Activated T-cell treated with anti-CD3 and anti-CD28 coated beads, Interleukin-2, amount 50 U/mL, for 72 hours (primary cell): ENCODE measurements at places on chromosomes 16 and 17. TPM values are rescaled to one million over a fixed set of nuclear protein-coding genes. Genes with fewer than 3 reads are reported as not detected.

DNA sequence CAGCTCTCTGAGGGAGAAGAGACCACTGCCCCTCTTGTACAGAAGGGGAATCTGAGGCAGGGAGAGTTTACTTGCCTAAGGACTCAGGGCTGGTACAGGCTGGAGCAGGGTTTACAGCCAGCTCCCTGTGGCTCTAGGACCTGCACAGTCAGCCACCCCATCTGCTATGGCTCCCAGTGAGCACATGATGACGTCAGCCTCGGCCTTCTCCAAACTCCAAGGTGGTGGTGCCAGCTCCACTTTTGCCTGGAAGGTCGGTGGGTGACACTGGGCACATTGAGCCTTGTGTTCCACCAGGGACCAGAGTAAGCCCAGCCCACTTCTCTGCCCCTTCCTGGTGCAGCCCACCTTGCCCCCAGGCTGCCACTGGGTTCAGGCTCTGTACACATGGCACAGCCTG, 202.2 kb downstream of the ENGASE start:
- no peak overlapping the region for H3K4me3 ChIP-seq
- no peak for DNase-seq
- H3K4me1 ChIP-seq, result no peaks in the 10 kb centered on the region
- no peaks in the 10 kb centered on the region for H3K36me3 ChIP-seq
- no peak overlapping the region for H3K27ac ChIP-seq

DNA sequence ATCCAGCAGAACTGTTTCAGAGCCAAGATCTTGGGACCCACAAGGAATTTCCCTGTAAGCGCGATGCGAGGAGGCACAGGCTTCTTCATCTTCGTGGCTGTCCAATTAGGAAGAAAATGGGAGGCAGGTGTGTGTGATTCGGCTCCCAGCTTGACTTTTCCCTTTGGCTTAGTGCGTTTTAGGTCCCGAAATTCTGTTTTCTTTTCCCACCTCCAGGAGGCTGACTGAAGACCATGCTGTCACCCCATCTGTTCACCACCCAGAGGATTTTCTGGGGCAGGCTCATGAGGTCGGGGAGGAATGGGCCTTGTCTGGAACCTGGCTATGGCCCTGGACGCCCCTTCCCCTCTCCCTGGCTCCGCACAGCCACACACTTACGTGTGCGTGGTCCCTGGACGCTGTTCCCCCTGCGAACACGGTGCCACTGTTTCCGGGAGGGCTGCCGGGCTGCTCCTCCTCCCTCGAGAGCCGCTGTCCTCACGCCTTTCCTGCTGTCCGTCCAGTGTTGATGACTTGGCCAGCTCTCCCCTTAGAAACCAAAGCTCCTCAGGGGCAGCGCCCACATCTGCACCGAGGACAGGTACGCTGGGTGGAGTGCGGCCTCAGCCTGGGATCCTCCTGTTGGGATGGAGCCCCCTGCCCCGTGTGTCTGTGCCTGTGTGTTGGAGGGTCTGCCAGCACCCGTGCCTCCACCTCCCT, 2.7 kb upstream of the PABPN1L start:
- no peak overlapping the region for H3K27ac ChIP-seq

DNA sequence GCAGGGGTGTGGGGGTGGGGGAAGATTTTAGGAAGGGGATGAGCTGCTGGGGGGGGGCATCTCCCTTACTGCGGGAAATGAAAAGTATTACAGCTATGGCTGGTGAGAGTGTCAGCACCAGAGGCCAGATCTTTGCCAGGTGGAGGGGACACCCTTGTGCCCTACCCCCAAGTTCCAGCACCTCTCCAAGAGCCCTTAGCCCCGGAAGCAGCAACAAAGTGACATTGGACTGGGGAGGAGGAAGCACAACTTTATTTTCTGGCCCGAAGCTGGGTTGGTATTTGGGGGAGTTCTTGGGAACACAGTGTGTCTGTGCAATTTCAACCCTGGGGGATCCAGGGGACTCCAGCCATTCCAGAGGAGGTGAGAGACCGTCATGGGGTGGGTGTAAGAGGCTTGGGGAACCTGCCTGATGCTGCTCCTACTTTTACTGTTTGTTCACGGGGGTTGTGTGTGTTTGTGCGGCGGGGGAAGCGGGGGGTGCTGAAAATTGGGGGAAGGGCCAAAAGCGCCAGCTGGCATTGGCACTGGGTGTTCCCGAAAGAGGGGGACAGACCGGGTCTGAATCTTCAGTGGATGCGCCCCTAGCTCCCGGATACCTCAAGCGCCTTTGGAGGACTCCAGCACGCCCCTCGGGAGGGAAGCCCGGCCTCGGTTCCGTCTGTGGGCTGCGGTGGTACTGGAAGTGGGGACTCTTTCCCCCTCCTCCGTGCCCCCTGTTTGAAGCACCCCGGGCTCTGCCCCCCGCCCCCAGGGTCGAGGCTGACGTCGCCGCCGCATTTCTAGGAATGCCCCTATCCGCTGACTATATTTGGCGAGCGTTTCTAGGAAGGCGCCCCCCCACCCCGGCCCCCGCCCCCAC, 230.3 kb downstream of the MRTFB start:
- peaks cover 26% of the 10 kb centered on the region for H3K4me1 ChIP-seq
- H3K27me3 ChIP-seq, result peaks cover 22% of the 10 kb centered on the region
- no peak overlapping the region for H3K27ac ChIP-seq
- DNase-seq, result peak; percentile 25

- H3K4me1 ChIP-seq, result peaks cover 22% of the 10 kb centered on the region
- peak overlapping the region; percentile 76 for H3K27ac ChIP-seq
- no peaks in the 10 kb centered on the region for H3K27me3 ChIP-seq
- DNase-seq, result no peak
Observed at GRCh38 chr16:9061358-9061813, 30.1 kb upstream of the HAPSTR1 start.

DNA sequence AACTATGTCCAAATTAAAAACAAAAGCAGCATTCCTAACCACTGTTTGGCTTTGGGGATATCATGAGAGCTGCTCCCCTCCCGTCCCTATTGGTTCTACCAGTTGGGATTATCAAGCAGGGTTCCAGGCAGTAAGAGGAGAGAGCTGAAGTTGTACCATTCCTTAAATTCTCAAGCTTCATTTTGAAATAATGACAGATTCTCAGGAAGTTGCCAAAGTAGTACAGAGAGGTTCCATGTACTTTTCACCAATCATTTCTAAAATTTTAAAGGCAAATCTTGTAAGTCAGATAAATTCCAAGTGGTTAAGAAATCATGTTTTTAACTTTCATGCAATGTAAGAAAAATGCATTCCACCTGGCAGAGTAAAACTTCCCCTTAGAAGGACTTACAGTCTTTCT, 36.9 kb downstream of the TEX2 start:
- H3K4me1 ChIP-seq, result peaks cover 7% of the 10 kb centered on the region
- H3K27ac ChIP-seq, result no peak overlapping the region
- H3K27me3 ChIP-seq, result no peaks in the 10 kb centered on the region
- H3K36me3 ChIP-seq, result no peaks in the 10 kb centered on the region

GRCh38 chr16:86167061-86167460, 268.1 kb downstream of the IRF8 start:
- no peak overlapping the region for H3K4me3 ChIP-seq
- H3K36me3 ChIP-seq, result peaks cover 4% of the 10 kb centered on the region
- H3K27ac ChIP-seq, result no peak overlapping the region
- no peak for DNase-seq

- H3K36me3 ChIP-seq, result peaks cover 1% of the 10 kb centered on the region
- no peak overlapping the region for H3K4me3 ChIP-seq
Observed at GRCh38 chr16:62033065-62033464, 3.2 kb downstream of the CDH8 start.

DNA sequence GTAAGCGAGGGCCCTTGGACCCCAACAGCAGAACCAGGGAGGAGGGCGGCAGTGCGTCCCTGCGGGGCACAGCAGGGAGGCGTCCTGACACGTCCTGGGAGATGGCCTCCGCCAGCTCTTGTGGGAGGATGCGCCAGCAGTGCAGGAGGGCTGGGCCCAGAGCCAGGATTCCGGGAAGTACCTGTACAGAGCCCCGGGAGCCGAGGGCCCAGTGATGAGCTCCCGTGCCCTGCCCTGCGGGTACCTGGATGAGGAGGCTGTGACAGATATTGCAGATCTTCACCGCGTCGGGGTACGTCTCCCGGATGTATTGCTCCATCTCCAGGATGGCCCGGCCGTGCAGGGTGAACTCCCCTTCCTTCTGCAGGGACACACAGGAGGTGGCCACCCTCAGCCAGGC, 23.1 kb downstream of the KDM8 start:
- H3K36me3 ChIP-seq, result peaks cover 8% of the 10 kb centered on the region
- H3K4me3 ChIP-seq, result no peak overlapping the region
- peaks cover 48% of the 10 kb centered on the region for H3K4me1 ChIP-seq
- no peak overlapping the region for H3K27ac ChIP-seq
- H3K27me3 ChIP-seq, result no peaks in the 10 kb centered on the region
- DNase-seq, result no peak

DNA sequence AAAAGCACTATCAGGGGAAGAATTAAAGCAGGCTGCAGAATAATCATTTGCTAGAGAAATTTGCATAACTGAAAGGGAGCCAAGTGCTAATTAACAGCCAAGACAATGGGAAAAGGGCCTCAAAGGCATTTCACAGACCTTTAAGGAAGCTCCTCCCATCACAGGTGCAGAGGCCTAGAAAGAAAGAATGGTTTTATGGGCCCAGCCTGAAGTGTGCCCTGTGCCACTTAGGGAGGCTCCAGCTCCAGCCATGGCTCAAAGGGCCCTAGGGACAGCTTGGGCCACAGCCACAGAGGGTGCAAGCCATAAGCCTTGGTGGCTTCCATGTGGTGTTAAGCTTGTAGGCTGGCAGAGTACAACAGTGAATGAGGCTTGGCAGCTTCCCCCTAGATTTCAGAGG, 50.1 kb downstream of the RNF112 start:
- peaks cover 27% of the 10 kb centered on the region for H3K4me1 ChIP-seq
- no peaks in the 10 kb centered on the region for H3K27me3 ChIP-seq
- H3K36me3 ChIP-seq, result no peaks in the 10 kb centered on the region
- no peak overlapping the region for H3K4me3 ChIP-seq
- DNase-seq, result no peak

DNA sequence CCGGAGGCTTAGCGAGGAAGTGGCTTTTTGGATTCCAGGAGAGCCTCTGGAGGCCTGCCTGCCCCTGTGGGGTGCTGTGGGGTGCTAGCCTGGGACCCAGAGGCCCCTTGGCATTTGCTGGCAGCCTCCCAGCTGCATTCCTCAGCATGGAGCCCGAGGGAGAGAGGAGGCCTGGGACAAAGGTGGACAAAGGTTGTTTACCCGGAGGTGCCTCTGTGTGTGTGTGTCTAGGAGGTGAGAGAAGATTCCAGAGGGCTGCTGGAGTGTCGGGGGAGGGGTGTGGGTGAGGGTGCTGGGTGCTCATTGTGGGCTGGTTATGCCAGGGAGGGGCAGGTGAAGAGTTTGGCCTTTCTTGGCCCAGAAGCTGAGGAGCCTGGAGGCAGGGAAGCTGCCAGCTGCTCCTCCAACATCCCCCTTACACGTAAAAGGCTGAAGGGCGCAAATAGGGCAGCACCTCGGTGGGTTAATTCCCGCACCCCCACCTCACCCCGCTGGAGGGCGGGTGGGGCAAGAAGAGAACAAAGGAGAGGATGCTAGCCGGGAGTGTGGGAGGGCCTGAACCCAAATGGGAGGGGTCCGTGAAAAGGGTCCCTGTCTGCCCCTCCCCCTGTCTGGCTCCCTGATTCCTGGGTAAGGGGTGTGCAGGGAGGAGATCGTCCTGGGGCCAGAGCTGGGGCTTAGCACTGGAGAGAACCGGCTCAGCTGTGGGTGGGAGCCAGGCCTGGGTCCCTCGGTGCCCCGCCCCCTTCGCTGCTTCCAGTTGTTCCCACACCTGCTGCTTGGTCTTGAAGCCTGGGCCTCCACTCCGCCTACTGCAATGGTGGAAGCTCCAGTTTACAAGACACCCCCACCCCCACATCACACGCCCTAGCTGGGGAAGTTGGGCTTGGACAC, 9.9 kb downstream of the HEXIM2 start:
- H3K4me3 ChIP-seq, result peak overlapping the region; percentile 80
- no peaks in the 10 kb centered on the region for H3K27me3 ChIP-seq
- H3K36me3 ChIP-seq, result no peaks in the 10 kb centered on the region

DNA sequence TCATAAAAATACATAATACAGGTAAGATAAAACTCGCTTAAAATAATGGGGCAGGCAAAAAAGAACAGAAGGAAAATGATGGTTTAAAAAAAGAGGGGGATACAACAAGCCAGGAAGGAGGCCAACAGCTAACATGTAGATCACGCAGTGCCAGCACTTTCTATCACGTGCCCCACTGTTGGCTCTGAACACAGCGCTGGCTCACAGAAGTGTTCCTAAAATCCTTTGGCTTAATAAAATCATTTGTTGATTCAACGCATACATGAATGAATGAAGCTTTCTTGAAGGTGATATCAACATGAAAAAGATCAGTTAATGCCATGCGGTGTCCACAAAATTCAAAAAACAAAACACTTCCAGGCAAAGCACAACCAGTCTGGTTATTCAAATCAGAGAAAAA, 8.5 kb downstream of the ITGAE start:
- H3K4me1 ChIP-seq, result peaks cover 69% of the 10 kb centered on the region
- H3K27ac ChIP-seq, result peak overlapping the region; percentile 6
- no peak for DNase-seq
- H3K27me3 ChIP-seq, result peaks cover 29% of the 10 kb centered on the region
- no peak overlapping the region for H3K4me3 ChIP-seq

DNA sequence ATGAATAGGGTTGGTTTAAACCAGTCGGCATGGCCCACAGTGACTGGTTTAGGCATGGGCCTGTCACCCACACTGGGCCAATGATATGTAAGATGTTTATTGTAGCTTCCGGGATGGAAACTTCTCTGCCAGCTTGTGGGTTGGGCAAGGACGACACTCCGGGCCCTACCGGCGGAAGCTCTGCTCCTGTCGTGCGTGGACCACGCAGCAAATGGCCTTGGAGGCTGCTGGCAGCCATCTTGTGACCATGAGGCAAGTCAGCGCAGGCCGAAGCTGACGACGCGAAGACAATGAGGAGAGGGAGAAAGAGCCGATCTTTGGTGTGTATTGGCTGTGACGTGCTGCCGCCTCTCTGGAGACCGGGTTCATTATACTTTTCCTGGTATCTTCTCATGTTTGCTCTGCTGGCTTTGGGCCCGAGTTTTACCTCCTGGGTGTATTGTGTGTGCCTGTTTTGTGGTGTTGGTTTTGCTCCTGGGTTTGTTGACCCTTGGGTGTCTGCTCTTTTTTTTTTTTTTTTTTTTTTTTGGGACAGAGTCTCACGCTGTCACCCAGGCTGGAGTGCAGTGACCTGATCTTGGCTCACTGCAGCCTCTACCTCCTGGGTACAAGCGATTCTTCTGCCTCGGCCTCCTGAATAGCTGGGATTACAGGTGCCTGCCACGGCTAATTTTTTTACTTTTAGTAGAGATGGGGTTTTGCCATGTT, 15.4 kb downstream of the SLC25A10 start:
- H3K27me3 ChIP-seq, result peaks cover 30% of the 10 kb centered on the region
- no peak overlapping the region for H3K27ac ChIP-seq
- H3K4me3 ChIP-seq, result no peak overlapping the region
- DNase-seq, result no peak
- no peaks in the 10 kb centered on the region for H3K36me3 ChIP-seq

DNA sequence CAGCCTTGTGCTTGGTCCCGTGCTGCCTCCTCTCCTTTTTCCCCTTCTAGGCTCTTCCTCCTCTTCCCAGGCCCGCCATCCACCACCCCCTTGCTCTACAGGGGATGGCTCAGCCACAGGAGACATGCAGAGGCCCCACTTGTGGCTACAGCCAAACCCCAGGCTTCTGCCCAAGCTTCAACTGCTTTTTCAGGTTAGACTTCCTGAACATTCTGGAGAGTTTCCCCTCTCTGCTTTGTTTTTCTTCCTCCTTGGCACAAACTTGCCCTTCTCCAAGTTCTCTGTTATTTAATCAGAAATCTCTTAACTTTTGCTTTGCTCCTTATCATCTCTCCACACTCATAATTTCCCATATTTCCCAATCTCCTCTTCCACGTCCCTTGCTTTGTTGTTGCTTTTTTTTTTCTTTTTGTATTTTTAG, 18.3 kb upstream of the HAS3 start:
- no peak overlapping the region for H3K27ac ChIP-seq
- H3K4me1 ChIP-seq, result peaks cover 16% of the 10 kb centered on the region
- H3K36me3 ChIP-seq, result peaks cover 3% of the 10 kb centered on the region
- H3K4me3 ChIP-seq, result no peak overlapping the region

The MAP3K3 gene
- total RNA-seq, result 34.9 TPM

The NLE1 gene
- 31.4 TPM for total RNA-seq

The FOXN1 gene
- total RNA-seq, result not detected

The EMP2 gene
- not detected for total RNA-seq

The TNFRSF13B gene
- total RNA-seq, result not detected
